Left cardiac atrium (tissue), 4 donors: ENCODE measurements at places on chromosomes 7 and 10. TPM values are rescaled to one million over a fixed set of nuclear protein-coding genes. Genes with fewer than 3 reads are reported as not detected.

Gene FBXL13
- 0.68 TPM for total RNA-seq

Gene DNAH11
- total RNA-seq: 3.6 TPM

Gene CFAP70
- total RNA-seq: 1.7 TPM

Gene SLC18A3
- not detected for total RNA-seq

Gene NOBOX
- not detected for total RNA-seq
